ENCODE measurements at places on chromosomes 7 and 10. TPM values are rescaled to one million over a fixed set of nuclear protein-coding genes. Genes with fewer than 3 reads are reported as not detected.

- no peak overlapping the region for H3K4me3 ChIP-seq
- H3K36me3 ChIP-seq, result no peaks in the 10 kb centered on the region
- no peaks in the 10 kb centered on the region for H3K4me1 ChIP-seq
- H3K27ac ChIP-seq, result no peak overlapping the region
- no peak for DNase-seq
- H3K27me3 ChIP-seq, result no peaks in the 10 kb centered on the region
Measured at GRCh38 chr10:84783909-84784308, 455.5 kb downstream of the CCSER2 start.

DNA sequence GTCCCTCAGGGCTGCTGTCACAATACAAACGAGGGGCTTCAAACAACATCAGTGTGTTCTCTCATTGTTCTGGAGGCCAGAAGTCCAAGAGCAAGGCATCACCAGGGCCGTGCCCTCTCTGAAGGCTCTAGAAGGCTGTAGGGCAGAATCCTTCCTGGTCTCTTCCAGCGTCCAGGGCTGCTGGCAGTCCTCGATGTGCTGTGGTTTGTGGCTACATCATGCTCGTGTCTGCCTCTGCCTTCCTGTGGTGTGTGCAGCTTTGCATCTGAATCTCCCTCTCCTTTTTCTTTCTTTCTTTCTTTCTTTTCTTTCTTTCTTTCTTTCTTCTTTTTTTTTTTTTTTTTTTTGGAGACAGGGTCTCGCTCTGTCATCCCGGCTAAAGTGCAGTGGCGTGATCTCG lies 103.5 kb downstream of the INSYN2A start:
- H3K27ac ChIP-seq, result no peak overlapping the region
- H3K36me3 ChIP-seq, result no peaks in the 10 kb centered on the region
- H3K4me3 ChIP-seq, result no peak overlapping the region
- no peak for DNase-seq
- H3K4me1 ChIP-seq, result no peaks in the 10 kb centered on the region
- no peaks in the 10 kb centered on the region for H3K27me3 ChIP-seq

DNA sequence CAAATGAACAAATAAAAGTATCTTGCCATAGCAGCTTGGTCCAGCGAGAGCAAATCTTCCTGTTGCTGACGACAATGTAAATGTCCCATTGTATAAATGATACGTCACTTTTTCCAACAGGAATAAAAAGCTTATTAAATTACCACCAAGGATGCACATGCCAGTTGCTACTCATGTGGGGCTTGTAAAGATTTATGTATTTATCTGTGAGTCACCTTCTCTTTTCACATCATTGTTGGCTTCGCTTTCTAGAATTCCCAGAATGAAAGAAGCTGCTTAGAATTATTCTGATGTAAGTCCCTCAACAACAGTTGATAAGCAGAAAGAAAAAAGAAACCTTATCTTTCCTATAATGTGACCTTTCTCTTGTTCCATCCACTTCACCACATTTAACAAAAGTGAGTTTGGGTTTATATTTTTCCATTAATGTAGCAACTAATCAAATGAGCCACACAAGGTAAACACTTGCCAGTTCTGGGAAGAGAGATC lies 22.4 kb downstream of the DNAJC12 start:
- H3K4me3 ChIP-seq, result peak overlapping the region; percentile 56
- H3K36me3 ChIP-seq, result peaks cover 2% of the 10 kb centered on the region
- no peaks in the 10 kb centered on the region for H3K27me3 ChIP-seq
- peaks cover 25% of the 10 kb centered on the region for H3K4me1 ChIP-seq

- DNase-seq, result no peak
- no peak overlapping the region for H3K27ac ChIP-seq
- no peak overlapping the region for H3K4me3 ChIP-seq
Measured at GRCh38 chr7:95579318-95579717, 17.0 kb downstream of the PDK4 start.

GRCh38 chr10:4698075-4698474 lies 127.9 kb upstream of the AKR1E2 start:
- no peak overlapping the region for H3K4me3 ChIP-seq
- no peaks in the 10 kb centered on the region for H3K36me3 ChIP-seq
- no peak overlapping the region for H3K27ac ChIP-seq
- DNase-seq, result no peak

DNA sequence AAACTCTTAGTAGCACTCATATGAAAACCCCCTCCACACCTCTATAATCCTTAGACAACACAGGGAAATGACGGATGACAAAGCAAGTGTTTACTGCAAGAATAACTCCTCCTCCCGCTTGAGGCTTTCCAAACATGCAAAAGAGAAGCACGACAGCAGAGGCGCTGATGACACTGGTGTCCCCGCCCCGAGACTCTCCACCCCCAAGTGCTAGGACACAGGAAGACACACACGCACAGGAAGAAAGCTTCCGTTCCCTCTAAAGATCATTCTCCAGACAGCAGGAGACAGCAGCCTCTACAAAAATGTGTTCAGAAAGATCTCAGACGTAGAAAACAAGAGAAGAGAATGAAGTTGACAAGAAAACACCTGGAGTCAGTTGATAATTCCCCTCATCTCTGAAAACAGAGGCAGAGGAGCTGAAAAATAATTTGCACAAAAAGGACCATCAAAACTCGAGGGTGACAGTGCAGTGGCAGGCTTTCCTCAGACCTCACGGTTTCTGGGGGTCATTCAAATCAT lies 90.2 kb downstream of the DLG5 start:
- H3K27me3 ChIP-seq, result no peaks in the 10 kb centered on the region
- peaks cover 24% of the 10 kb centered on the region for H3K4me1 ChIP-seq
- DNase-seq, result peak; percentile 66
- peak overlapping the region; percentile 80 for H3K27ac ChIP-seq
- H3K4me3 ChIP-seq, result peak overlapping the region; percentile 80
- H3K36me3 ChIP-seq, result no peaks in the 10 kb centered on the region

GRCh38 chr10:70323697-70324338 lies 40.0 kb upstream of the NPFFR1 start:
- no peak overlapping the region for H3K4me3 ChIP-seq
- H3K4me1 ChIP-seq, result peaks cover 13% of the 10 kb centered on the region
- H3K27me3 ChIP-seq, result no peaks in the 10 kb centered on the region
- no peak for DNase-seq
- H3K36me3 ChIP-seq, result no peaks in the 10 kb centered on the region
- H3K27ac ChIP-seq, result no peak overlapping the region

DNA sequence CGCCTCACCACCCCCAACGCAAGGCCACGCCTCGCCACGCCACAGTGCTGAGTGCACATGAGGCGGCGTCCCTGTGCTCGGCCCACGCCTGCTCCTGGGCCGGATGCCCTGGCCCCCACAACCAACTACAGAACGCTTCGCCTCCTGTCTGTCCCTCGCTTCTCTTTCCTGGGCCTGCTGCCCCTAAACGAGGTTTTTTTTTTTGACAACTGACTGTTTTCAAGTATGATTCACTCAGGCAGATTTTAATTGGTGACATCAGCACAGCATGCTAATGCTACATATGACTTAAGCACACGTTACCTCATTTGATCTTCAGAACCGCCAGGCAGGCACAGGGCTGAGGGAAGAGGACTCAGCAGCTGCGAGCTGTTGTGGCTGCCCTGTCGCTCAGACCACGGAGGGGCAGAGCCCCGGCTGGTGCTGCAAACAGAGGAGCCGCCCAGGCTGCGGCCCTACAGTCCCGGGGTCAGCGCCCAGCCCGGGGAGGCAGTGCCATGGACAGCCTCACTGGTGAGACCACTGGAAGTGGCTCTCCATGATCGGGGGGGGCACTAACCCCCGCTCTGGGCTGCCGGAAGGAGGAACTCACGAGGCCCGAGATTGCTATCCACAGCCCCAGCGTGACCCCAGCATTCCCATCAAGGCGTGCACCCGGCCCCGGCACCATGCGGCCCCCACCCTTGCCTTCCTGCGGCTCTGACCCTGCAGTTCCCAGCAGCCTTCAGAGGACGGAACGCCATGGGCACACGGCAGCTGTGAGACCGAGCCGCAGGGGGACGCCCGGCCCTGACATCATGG lies 212.8 kb downstream of the MAD1L1 start:
- no peak overlapping the region for H3K27ac ChIP-seq
- H3K27me3 ChIP-seq, result no peaks in the 10 kb centered on the region
- peak; percentile 56 for DNase-seq
- peak overlapping the region; percentile 68 for H3K4me3 ChIP-seq

DNA sequence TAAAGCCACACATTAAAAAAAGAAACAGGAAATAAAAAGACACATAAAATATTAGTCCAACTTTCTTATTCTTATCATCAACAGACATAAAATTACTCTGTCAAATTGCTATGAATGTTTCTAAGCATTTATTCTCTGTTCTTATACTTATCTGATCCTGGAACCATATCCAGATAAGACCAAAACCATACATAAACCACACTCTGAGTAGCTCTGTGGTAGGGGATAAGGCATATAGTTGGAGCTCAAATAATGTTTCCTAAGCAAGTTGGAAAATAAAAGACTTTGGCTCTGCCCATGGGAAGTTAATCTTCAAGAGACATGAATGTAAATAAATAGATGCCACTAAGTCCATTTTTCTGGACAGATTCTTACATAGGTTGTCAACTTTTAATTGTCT lies 103.1 kb upstream of the PLXDC2 start:
- H3K27ac ChIP-seq, result no peak overlapping the region
- H3K27me3 ChIP-seq, result no peaks in the 10 kb centered on the region
- no peak overlapping the region for H3K4me3 ChIP-seq
- DNase-seq, result no peak

Gene TAC1
- 3.2 TPM for total RNA-seq

Gene SPDYE1
- total RNA-seq, result not detected

Gene LRRD1
- total RNA-seq, result not detected

Gene SAMD9
- 7.1 TPM for total RNA-seq

Data from activated T-cell treated with anti-CD3 and anti-CD28 coated beads, Interleukin-2, amount 50 U/mL, for 72 hours (primary cell).